CD4-positive, alpha-beta T cell (primary cell): ENCODE measurements at places on chromosomes 12 and 14.

DNA sequence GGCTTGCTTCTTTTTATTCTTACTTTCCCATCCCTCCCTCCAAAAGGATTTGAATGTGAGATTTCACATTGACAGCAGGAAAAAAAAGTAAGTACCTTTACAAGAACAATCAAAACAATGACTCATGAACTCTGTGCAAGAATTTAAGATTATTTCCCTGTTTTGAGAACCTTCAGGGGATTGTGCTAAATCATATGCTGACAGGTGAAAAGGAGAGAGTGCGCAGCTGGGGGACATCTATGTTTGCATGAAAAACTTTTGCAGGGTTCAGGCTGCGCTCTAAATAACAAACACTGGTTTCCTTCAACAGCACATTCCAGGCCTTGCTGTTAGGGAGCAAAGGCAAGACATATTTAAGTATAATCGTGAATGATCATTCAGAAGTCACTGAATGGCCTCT is 27.3 kb downstream of the RERG start:
- DNase-seq: no peak

DNA sequence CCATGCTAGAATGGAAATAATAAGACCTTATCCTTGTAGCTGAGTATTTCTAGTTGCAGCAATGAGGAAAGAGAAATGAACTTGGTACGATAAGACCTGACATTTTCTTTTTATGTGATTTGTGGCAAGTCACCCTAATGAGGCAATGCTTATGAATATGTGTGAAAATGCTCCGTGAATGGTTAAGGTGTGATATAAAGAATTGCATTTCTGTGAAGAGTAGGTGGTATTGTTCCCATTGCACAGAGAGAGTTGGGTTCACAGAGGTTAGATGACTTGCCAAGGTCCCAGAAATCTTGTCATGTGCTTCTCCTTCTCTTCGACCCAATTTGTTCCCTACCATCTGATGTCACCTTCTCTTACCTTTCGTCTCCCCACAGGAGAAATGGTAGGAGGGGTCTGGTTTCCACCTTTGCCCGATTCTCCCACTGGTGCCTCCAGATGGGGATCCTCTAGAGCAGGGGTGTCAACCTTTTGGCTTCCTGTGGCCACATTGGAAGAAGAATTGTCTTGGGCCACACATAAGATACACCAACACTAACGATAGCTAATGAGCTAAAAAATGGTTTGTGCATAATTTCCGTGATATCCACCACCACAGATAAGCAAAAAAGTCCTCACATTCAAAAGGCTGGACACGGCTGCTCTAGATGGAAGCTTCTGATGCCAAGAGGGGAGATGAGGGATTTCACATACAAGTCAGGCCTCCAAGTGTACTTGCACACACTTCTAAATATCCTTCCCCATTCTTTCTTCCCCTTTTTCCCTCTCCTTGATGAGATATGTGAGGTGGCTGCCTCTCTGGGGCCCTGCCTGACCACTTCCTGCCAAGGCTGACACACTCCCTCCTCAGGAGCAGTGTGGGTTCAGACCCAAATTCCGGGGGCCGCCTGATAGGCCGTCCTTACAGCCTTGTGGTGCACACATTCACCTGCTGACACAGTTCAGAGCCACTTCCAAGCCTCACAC is 96.1 kb downstream of the PLXNC1 start:
- peak; percentile 62 for DNase-seq

GRCh38 chr12:13011098-13011497 is 11.0 kb upstream of the HEBP1 start:
- no peak for DNase-seq

GRCh38 chr12:113598815-113599406 is 127.2 kb upstream of the LHX5 start:
- no peak for DNase-seq

GRCh38 chr14:59055439-59056045 is 132.9 kb upstream of the DAAM1 start:
- no peak for DNase-seq

- DNase-seq: no peak
Measured at GRCh38 chr12:3097836-3098235, 20.7 kb downstream of the TSPAN9 start.
